Activated naive CD4-positive, alpha-beta T cell (primary cell): ENCODE measurements at places on chromosomes 6 and 20.
A peak's percentile ranks its signal among the peaks of the same experiment; 100 is the strongest.

DNA sequence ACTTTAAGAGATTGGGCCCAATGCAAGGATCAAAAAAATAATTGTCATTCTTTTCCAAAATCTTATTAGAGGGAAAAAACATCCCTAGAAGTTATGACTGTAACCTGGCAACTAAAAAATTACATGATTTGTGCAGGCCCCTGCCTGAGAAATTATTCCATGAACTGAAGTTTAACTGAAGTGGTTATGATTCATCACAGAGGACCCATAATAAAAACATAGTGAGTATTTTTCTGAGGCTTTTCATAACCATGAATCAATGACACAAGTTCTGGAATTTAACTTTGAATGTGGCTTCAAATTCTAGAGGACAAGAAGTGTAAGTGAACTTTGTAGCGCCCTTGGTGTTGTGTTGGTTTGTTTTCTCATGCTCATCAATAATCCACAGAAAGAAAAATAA, 31.1 kb upstream of the CARMIL1 start:
- DNase-seq, result no peak

DNA sequence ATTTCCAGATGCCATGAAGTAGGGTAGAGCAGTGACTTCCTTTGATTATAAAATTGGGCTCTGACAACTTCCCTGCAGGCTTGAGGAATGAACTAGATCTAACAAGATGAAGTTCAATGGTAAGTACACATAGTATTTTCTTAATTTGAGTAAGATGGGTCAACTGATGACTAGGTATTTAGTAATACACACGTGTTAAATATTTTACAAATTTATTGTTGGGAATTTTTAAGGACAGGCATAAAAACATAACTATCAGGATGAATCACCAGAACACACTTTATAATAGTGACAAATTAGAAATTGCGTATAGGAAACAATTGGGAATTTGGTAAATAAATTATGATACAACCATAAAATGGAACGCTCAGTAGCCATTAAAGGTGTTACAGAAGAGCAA, 762.4 kb upstream of the SLC35B3 start:
- DNase-seq, result no peak

- DNase-seq, result no peak
Measured at GRCh38 chr20:51331481-51331880, 211.0 kb downstream of the NFATC2 start.

DNA sequence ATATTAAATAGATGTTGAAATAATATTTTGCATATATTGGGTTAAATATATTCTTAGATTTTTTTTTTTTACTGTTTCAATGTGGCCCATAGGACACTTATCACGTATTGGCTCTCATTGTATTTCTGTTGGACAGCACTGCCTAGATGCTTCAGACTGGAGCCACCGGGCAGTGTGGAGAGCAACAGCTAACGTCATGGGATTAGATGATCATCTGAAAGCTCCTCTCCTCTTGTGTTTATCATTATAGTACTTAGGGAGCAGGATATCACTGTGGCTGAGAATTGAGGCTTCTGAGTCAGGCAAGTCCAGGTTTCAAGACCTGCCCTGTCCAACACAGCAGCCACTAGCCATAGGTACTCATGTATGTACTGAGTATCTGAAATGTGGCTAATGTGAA, 87.4 kb downstream of the ZHX3 start:
- DNase-seq, result no peak

- no peak for DNase-seq
Measured at GRCh38 chr6:107629548-107630129, 139.7 kb downstream of the SOBP start.

GRCh38 chr6:28980137-28980851, 24.8 kb downstream of the ZNF311 start:
- DNase-seq, result no peak

DNA sequence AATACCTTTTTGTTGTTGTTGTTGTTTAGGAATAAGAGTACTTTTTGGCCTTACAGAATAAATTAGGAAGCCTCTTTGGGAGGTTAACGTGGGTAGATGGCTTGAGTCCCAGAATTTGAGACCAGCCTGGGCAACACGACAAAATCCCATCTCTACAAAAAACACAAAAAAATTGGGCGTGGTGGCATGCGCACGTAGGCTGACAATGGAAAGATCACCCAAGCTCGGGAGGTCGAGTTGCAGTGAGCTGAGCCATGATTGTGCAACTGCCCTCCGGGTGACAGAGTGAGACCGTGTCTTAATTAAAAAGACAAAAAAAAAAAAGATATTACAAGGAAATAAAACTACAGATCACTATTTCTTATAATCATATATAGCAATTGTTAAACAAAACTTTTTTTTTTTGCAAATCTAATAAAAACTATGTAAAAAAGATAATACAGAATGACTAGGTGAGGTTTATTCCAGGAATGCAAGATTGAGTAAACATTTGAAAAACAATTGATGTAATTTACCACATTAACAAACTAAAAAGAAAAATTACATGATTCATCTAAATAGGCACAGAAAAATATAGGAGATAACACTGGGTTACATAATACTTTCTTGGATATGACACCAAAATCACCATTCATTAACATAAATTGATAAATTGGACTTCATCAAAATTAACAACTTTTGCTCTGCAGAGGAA, 43.6 kb upstream of the ASCC3 start:
- no peak for DNase-seq

DNA sequence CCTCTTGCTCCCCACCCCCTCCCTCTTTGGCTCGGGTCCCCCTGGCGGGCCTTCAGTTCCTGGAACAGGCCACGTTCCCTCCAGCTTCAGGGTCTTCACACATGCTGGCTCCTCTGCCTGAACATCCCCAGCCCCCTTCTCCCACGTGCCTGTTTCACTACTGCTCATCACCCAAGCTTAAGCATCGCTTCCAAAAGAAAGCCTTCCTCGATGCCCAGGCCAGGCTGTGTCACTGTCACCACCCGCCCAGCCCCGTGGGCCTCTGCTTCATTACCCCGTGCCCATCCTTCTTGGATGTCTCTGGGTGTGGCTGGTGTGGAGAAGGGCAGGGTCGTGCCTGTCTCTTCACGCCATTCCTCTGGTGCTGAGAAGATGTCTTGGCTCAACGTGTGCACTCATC, 2.8 kb downstream of the DLGAP4 start:
- DNase-seq, result no peak

GRCh38 chr20:49676581-49677291, 36.9 kb downstream of the B4GALT5 start:
- no peak for DNase-seq

DNA sequence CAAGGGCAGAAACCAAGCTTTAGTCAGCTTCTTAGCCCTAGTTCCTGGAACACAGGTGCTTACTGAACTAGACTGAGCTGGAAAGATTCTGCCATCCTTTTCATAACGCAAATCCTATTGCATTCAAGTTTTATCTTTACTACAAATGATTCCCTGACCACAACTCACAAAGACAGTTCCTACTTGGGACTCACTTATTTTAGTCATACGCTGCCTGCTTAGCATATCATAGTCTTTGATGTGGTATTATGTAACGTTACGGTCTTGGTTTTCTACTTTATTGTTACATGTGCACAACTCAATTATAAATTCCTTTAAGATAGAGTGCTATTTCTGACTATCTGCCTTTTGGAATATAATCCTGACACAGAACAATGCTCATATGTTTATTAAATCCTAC, 59.1 kb downstream of the BLOC1S5 start:
- DNase-seq, result no peak

DNA sequence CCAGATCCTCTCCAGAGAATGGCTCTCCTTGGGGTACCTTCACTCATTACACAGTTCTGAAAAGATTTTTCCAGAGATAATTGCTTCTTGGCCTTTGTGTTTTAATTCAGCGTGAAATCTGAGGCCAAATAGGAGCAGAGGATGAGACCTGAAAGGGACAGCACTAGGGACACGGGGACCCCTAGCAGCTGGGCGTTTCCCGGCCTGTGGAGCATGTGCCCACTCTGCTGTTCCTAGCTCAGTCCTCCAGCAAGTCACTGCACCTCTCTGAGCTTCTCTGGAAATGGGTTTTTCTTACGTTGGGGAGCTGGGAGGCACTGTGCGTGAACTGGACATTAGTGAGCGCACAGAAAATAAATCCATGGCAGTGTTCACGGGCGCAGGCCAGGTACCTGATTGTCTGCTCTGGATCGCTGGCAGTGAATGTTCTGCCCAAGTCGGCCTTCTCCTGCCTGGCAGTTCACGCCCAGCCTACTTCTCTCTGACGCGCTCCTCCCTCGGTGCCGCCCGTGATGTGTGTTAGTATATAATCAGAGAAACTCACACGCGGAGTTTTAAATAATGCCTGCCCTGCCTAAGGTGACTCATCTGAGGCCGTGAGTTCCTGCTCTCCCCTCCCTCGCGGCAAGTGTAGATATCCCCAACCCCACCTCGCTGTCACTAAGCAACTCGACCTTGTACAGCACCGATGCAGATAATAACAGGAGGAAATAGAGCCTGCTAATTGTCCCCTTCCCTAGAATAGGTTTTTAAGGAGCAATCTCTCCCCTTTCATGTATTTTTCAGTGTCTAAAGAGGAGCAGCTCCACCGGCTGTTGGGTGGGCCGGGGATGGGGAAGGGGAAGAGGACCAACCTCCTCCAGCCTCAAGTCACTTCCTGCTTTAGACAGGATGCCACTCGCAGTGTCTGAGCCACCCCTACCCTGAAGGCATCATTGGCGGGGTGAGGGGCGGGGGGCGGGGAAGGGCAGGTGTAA, 2.7 kb upstream of the TUBB2A start:
- peak; percentile 6 for DNase-seq

DNA sequence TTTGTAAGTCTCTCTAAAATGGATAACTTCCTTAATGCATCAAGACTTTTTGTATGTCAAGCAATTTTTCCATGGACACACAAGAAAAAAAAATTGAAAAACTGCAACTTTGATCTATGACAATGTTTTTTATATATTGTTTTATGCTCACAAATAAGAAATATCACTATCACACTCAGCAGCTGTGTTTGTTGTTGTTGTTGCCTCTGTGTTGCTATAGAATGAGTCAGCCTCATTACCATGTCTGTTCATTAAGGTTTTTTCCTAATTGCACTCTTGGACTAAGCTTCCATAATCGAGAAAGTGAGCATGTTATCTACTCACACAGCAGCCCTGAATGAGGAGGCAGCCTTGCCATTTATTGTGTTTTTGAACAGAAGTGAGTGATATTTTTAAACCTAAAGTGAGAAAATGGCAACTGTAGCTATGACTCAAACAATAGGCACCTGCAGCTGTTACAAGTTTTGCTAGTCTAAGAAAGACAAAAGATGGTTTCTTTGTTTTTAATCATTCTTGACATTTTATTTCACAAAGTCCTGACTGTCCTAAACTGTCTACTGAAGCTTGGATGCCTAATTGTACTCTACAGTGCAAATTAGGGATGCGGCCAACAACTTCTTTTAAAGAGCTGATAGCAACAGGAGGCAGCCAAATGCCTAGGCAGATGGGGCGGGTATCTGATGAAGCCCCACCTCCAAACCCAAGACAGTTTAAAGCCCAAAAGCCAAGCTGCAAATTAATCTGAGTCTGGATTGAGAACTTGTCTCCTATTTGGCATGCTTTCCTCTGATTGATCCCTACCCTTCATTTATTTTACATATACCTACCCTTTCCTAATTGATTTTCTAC, 77.9 kb upstream of the DOK5 start:
- DNase-seq, result no peak

DNA sequence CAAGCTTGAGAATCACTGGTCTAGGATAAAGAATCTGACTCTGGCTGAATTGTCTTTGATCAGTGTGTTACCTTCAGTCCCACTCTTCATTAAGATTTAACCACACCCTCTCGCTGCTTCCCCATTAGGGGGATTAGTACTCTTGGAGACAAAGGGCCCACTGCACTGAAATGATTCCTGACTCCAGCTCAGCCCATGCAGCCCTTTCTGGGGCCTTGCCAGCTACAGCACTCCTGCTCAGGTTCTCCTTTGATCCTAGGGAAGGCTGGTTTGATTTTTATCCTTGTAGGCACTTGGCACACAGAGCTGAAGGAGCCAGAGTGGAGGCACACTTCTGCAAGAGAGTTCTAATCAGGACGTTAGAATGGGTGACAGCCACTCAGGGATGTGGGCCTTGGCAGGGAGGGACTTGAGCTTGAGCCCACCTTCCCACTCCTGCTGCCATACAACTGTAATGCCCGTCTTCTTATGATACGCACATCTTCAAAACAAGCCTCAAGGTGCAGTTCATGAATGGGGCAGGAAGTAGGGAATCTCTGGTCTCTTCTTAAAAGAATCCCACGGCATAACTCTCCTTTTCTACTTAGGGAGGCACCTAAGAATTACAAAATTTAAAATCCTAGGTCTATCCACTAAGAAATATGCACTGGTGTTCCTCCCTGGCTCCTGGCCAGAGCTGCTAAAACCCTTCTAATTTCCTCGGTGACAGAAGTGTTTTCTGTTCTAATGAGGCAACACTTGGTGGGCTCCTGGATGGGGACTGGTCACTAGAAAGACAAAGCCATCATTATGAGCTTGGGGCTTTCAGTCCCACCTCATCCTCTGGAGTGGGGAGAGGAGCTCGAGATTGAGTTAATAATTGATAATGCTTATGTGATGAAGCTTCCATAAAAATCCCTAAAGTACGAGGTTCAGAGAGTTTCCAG, 1.5 kb upstream of the SLA2 start:
- no peak for DNase-seq

GRCh38 chr6:33427585-33428223, 7.8 kb downstream of the SYNGAP1 start:
- peak; percentile 29 for DNase-seq

GRCh38 chr6:108619431-108620197, 58.9 kb downstream of the FOXO3 start:
- no peak for DNase-seq

DNA sequence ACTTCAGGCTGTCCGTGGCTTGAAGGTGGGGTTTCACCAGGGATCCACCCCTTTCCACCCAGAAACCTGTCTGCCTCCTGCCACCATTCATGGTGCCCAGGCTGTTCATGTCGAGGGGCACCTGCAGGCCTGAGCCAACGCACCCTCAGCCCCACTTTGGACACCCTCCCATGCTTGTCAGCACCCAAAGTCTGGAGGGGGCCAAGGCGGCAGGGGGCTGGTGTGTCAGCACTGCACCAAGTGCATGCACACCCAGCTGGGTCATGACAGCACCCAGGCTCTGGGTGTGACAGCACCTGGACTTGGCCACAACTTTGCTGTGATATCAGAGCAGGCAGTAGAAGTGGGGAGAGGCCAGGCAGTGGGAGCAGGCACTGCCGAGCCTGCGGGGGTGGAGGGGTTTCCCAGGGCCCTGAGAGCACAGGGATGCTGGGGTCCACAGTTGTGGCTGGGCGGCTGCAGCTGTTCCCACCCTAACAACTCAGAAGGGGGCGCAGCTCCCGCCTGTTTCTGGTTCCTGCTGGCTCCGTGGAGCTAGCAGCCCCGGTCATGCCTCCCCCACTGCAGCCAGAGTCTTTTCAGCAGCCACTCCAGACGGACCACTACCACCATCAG, 33.3 kb upstream of the GRM4 start:
- no peak for DNase-seq

DNA sequence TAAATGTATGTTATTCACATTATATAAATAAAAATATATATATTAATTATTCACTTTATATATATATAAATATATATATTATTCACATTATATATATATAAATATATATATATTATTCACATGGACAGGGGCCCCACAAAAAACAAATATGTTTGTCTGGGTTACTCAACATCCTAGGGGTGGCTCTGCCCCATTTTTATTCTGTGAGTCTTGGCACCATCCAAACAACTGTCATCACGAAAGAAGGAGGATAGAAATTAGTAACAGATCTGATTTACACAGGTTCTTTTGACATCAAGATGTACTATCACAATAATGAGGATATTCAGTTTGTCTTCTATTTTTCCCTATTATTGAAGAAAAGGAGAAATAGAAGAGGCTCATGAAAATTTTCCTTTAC, 187.3 kb downstream of the GPX5 start:
- no peak for DNase-seq

GRCh38 chr20:46799781-46800408, 90.4 kb downstream of the SLC2A10 start:
- DNase-seq, result no peak
